Pulmonary artery endothelial cell (primary cell): ENCODE measurements at places on chromosomes 12 and 14. TPM values are rescaled to one million over a fixed set of nuclear protein-coding genes. Genes with fewer than 3 reads are reported as not detected.

GRCh38 chr14:70188322-70188658, 461 bp downstream of the SLC8A3 start:
- no peak for DNase-seq

DNA sequence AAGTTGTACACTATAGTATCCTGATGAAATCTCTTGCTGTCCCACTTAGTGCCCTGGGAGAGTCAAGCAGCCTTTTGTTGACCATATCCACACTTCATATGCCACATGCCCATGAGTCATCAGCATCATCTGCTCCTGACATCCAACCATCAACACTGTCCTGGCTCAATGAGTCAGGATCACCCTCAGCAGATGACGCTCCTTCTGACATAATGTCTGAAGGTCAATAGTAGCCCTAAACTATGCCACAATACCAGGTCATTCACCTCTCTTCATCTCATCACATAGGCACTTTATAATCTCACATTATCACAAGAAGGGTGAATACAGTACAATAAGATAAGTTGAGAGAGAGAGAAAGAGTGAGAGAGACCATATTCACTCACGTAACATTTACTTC, 369.0 kb upstream of the FAR2 start:
- peak; percentile 22 for DNase-seq

GRCh38 chr14:21924479-21924878, 250.9 kb upstream of the OR4E1 start:
- DNase-seq, result no peak

DNA sequence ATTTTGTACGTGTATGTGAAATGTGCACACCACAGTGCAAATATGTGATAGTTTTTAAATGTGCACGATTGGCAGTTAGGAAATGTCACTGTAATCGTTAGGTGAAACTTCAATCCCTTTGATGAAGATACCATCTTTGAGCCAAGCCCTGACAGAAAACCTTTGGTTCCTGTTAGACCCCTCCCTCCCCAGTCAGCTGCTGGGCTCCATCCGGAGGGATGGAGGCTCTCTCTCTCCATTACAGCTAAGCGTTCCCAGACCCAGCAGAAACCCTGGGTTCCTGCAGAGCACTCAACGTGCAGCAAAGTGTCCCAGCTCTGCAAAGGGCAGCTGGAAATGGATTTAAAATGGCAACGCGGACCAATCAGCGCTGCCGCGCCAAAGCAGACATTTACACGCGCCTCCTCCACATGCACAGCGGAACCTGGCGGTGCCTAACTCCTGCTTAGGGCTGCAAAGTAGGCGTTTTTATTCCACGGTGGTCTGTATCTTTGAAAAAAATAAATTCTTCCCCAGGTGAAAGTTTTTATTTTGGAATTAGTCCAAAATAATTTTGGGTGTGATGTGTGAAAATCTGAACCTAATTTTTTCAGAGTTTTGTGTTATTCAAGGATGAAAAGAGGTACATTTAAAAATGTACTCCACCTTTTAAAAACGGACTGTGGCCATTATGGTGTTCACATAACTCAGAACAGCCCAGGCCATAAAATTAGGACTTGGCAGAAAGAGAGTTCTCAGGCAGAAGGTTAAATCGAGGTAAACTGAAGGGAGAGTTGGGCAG, 1.4 kb upstream of the HMGA2 start:
- no peak for DNase-seq

- DNase-seq, result no peak
These were observed 296.2 kb downstream of the C12orf75 start for GRCh38 chr12:105626653-105627052.

RAB2B gene
- 28.3 and 39.6 TPM in 2 replicates for total RNA-seq
